GM19239 (cell line): ENCODE measurements at places on chromosomes 11 and 22.

DNA sequence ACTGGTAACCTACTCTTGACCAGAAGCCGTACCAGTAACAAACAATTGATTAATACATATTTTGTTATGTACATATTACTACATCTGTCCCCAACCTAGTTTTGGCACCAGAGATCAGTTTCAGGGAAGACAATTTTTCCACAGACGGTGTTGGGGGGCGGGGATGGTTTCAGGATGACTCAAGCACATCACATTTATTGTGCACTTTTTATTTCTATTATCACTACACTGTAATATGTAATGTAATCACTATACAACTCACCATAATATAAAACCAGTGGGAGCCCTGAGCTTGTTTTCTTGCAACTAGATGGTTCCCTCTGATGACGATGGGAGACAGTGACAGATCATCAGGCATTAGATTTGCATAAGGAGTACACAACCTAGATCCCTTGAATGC, 15.5 kb downstream of the DGCR8 start:
- DNase-seq = no peak

GRCh38 chr11:117044287-117045035, 53.8 kb downstream of the SIK3 start:
- no peak for DNase-seq

GRCh38 chr22:26170795-26171580, 1.7 kb downstream of the SEZ6L start:
- DNase-seq = no peak

GRCh38 chr11:12218909-12219308, 108.5 kb downstream of the MICAL2 start:
- DNase-seq = no peak

DNA sequence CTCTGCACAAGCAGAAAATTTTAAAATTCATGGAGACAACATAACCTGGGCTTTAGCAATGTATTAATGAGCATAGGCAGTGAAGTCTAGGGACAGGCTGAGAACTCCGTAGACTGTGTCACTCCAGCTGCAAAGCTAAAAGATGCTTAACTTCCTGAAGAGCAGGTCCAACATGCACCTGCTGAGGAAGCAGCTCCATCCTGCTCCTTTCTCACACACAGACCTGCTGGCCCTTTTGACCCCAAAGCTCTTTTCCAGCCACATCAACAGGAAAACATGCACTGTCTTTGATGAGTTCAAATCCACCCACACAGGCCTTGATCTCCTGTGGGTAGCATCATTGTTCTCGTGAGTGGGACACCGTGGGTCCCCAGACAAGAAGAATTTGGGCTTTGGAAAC, 36.0 kb downstream of the SYN3 start:
- DNase-seq = no peak
